ENCODE measurements at places on chromosomes 16 and 17.

DNA sequence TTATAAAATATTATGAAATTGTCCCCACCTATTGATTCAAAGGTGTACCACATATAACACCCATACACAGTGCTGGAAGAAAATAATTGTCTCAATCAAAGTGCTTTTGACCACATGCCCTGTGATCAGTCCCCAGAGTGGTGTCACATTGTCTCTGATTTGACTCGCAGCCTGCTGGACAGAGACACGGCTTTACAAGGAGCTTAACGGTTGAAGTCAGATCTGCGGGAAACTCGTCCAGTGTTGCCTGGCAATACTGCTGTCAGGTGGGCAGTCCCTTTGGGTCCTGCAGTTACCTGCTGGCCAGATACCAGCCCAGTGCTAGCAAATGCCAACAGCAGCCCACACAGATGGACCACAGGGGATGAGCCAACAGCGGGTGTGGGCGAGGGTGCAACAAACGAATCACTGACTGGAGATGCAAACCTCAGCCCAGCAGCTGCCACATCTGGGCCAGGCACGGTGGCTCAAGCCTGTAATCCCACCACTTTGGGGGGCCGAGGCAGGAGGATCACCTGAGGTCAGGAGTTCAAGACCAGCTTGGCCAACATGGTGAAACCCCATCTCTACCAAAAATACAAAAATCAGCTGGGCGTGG lies 26.2 kb upstream of the SSTR2 start:
- no peak for DNase-seq

DNA sequence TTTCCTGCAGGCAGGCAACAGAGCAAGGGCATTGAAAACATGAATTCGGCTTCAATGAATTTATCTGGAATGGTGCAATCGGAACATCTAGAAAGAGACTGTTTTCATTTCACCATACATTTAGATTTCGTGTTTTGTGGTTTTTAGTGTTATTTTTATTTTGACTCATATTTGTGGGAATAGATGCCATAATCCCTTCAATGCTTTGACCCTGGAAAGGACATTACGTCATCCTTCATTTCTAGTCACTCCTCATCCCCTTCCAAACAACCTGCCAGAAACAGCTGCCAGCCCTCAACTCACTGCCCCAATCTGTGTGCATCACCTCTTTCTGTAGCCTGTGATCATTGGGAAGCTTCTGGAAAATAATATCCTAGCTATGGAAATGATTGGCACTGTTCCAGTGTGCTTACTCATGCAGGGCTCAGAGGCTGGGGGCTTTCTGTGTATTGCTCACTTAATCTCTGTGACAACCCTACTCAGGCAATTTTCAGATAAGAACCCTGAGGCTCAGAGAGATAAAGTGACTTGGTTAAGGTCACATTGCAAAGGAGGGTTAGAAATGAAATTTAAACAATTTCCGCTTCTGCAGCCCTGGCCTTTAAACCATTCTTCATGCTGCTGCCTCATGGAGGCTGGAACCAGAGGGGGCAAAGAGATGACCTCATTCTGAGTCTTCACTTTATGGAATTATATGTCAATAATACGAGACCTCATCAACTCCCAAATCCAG lies 9.5 kb upstream of the KSR1 start:
- no peak for DNase-seq

GRCh38 chr16:23160082-23160481 lies 10.8 kb upstream of the USP31 start:
- DNase-seq = no peak

GRCh38 chr17:81934850-81935708 lies 2.0 kb downstream of the PYCR1 start:
- no peak for DNase-seq

- no peak for DNase-seq
These were observed 219.0 kb downstream of the FTO start for GRCh38 chr16:53922807-53923571.

GRCh38 chr16:81665588-81665987 lies 113.5 kb upstream of the PLCG2 start:
- no peak for DNase-seq

GRCh38 chr17:40327735-40328385 lies 18.9 kb downstream of the RARA start:
- DNase-seq = no peak

DNA sequence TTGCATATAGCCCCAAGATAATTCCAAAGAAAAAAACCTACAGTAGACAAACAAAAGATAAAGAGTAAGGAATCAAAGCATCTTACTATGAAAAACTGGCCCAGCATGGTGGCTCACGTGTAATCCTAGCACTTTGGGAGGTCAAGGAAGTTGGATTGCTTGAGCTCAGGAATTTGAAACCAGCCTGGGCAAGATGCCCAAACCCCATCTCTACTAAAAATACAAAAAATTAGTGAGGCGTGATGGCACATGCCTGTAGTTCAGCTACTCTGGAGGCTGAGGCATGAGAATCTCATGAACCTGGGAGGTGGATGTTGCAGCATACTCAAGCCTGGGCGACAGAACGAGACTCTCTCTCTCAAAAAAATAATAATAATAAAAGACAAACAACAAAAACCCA lies 764.7 kb upstream of the KIF2B start:
- no peak for DNase-seq

DNA sequence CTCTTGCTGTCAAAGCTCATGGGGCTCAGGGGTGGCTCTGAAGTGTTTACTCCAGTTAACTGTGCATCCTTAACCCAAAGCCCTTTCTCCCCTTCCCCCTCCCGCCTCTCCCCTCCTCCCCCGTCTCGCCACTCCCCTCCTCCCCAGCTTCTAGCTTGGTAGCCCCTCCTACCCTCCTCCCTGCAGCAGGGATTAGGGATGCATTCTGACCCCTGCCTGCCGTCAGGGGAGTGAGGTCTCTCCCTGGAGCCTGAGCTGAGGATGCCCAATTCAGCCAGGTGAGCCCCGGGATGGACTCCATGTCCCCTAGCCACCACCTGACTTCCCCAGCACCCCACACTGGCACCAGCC lies 1.6 kb downstream of the HS3ST6 start:
- no peak for DNase-seq

GRCh38 chr16:84714028-84714427 lies 14.2 kb downstream of the USP10 start:
- no peak for DNase-seq

- no peak for DNase-seq
These were observed 2.3 kb upstream of the RPH3AL start for GRCh38 chr17:354651-355556.

- DNase-seq = no peak
These were observed 47.7 kb upstream of the LCMT1 start for GRCh38 chr16:25063865-25064264.

GRCh38 chr16:55152875-55153390 lies 171.1 kb upstream of the IRX6 start:
- DNase-seq = no peak

- no peak for DNase-seq
These were observed 21.2 kb upstream of the MYO15B start for GRCh38 chr17:75566416-75566815.

- DNase-seq = no peak
These were observed at the start of gene LASP1NB for GRCh38 chr17:38925263-38925995. Gene LASP1NB (plus strand): TSS chr17:38925614.

DNA sequence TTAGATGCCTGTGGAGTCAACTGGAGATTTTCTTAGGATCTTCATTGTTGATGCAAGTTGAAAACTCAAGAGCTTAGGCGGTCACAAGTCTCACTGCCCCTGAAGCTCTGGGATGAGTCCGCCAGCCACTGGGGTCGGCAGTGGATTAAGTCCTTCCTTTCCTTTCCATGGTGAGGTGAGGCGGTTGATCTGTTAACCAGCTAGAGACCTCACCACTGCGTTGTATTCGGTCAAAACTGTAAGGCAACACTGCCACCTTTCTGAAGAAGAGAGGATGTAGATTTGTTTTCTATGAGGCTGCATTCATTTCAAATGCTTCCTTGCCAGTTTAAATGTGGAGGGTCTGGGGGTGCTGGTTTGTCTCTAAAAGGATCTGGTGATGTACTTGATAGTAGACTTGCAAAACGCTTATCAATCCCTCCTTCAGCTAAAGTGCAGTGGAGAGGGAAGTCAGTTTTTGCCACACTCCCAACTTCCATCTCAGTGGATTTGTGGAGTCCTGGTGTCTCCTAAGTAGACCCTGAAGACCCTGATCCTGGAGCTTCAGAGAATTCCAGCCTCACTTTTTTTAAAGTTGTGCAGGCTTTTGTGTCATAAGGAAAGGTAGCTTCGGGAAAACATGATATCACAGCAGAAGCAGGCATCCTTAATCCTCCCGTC lies 1.7 kb downstream of the MYOCD start:
- no peak for DNase-seq

DNA sequence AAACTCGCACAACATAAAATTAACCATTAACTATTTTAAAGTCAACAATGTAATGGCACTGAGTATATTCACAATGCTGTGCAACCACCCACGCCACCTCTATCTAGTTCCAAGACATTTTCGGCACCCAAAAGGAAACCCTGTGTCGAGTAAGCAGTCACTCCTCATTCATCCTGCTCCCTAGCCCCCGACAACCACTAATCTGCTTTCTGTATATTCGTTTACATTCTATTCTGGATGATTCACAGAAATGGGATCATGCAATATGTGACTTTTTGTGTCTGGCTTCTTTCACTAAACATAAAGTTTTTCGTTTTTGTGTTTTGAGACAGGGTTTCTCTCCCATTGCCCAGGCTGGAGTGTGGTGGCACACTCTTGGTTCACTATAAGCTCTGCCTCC lies 42.2 kb upstream of the HAPSTR1 start:
- DNase-seq = no peak

DNA sequence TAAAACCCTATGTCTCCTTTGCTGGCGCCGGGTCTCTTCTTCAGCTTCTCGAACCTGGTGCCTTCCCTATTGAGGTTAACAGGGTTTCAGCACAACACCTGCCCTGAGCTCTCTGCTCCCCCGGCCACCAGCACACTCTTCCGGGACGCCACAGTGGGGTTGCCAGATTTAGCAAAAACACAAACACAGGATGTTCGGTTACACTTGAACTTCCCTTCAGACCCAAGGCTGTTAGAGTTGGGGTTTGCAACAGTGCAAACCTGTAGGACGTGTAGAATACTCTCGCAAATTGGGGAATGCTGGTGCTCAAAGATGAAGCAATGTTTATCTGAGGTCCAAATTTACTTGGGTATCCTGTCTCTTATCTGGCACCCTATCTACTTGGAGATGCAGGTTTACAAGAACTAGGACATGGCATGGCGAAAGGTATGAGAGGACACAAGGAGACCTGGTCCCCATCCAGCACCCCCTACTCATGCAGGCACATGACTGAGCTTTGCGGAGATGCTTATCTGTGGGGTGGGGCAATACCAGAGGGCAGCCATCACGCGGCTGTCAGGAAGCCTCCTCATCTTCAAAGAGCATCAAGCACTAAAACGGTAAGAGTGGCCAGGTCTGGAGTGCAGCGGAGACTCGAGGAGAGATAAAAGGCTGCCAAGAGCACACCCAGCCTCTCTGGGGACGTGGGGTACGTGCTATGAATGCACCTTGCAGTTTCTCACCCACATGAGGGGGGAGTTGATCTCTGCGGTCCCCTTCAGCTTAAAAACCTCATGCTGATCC lies 52.8 kb downstream of the SDK2 start:
- no peak for DNase-seq

DNA sequence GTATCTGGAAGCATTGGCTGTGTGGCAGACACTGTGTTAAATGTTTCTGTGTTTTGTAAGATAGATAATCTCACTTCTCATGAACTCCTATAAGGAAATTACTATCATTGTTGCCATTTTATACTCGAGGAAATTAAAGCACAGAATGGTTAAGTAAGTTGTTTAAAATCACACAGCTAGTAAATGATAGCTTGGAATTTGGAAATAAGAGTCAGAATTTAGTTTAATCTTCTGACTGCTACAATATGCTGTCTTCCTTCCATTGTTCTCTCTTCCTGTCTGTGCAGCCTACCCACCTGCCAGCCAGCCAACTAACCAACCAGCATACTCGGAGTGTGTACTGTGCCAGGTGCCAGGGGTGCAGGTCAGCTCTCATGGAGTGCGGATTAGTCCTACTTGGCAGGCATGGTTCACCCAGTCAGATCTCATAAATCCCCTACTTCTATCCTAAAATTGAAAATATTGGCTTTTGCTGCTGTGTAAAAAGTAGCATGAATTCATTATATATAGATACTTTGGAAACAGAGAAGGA lies 79.9 kb upstream of the LGALS9 start:
- DNase-seq = no peak

DNA sequence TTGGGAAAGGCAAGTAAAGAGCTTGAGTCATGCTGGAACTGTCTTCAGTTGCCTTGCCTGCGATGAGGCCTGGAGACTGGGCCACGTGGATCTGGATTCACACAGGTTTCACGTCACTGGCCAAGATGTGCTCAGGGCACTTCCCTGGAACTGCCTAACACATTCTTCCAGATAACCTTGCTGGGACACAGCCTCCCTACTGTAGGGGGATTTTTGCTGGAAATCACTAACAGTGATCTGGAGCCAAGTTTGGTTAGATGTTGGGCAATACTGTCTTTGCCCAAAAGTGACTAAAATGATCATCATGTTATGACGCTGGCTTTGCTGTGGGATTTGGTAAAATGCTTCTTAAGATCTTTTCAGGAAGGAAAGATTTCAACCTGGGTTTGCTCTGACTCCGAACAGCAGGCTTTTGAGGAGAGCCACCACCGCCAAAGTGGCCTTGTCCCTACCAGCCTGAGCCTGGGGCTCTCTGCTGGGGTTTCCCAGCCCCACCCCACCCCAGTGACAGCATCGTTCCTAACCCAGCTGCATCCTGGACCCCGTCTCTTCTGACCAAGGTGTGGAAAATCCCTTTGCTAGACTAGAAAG lies 14.7 kb downstream of the C1QTNF1 start:
- no peak for DNase-seq

DNA sequence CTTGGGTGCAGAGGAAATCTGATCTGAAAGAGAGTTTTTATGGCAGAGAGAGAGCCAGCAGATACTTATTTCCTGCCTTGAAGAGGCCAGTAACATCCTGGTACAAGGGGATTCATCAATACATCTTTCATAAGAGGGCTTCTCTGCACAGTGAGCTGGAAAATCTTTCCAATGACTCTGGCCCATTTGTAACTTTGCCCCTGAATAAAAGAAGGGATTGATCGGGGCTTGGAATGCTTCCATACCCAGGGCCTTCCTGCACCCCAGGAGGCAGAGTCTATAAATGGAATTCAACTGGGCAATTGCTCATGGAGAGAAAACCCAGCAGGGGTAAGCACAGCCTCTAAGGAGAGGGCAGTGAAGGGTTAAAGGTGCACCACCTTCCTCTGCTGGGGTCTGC lies 163.3 kb downstream of the XYLT1 start:
- DNase-seq = no peak

GRCh38 chr17:49741009-49741691 lies 22.8 kb downstream of the FAM117A start:
- no peak for DNase-seq

DNA sequence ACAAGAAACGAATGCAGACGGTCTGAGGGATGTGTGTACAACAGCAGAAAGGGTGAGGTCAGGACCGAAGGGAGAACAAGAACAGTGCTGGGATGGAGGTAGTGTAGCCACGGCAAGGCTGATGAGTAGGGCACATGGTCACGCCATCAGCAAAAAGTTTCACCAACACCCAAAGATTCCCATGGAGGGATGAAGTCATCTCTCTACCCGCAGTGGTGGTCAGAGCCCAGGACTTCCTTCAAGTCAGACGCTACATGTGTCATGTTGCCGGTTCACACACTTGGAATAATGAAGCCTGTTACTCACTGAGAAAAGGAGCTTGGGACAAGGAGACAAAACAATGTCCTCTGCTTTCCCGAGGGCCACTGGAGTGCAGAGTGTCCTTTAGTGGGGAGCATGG lies 79.7 kb downstream of the SALL1 start:
- no peak for DNase-seq

All from stimulated activated CD8-positive, alpha-beta memory T cell treated with anti-CD3 and anti-CD28 coated beads, Interleukin-7, amount 100 ng/mL, for 48 hours (primary cell).